Activated T-helper 1 cell treated with anti-CD3 and anti-CD28 coated beads, Interleukin-2, amount 50 U/mL, for 16 hours (primary cell): ENCODE measurements at places on chromosomes 1 and 21.

- no peak for DNase-seq
These were observed 3.2 kb downstream of the GSTM2 start for GRCh38 chr1:109671067-109671466.

GRCh38 chr1:225453797-225454648, 26.2 kb upstream of the LBR start:
- no peak for DNase-seq

DNA sequence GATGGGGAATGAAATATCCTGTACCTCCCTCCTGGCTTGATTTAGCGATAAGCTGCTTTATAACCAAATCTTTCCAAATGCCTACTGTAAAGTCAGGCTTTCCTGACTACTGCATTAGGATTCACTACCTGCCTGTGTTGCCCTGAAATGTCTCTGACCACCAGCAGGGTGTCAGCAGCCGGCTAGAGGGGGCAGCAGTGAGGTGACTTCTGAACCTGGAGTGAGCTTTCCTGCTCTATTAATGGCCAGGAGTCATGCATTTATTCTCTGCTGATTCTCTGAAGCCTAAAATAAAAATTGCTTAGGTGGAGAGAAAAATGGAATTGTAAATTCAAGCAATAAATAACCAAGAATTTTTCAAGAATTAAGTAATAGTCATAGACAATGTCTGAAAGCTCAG, 2.5 kb downstream of the BACE2 start:
- no peak for DNase-seq

- no peak for DNase-seq
These were observed 65.8 kb upstream of the KLHDC7A start for GRCh38 chr1:18414872-18415447.

DNA sequence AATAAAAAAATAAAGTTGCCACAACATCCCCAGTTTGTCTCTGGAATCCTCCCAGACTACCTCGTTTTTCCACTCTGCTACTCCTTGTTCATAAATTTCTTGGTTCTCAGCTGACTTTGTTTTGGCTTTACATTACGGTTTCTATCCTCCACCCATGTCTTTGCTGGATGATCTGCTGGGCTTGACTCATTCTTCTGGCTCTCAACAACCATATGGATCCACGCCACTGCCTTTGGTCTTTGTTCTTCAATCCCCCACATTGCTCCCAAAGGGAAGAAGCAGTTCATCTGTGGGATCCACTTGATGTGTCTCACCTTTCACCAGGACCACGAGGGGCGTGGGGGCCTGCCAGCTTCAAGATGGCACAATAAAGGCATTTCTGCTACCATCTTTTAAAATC, 67.1 kb upstream of the NBL1 start:
- DNase-seq: no peak

GRCh38 chr1:62875676-62876075, 91.7 kb downstream of the ATG4C start:
- no peak for DNase-seq

- no peak for DNase-seq
These were observed 382.9 kb upstream of the B3GALT2 start for GRCh38 chr1:193569096-193569982.

DNA sequence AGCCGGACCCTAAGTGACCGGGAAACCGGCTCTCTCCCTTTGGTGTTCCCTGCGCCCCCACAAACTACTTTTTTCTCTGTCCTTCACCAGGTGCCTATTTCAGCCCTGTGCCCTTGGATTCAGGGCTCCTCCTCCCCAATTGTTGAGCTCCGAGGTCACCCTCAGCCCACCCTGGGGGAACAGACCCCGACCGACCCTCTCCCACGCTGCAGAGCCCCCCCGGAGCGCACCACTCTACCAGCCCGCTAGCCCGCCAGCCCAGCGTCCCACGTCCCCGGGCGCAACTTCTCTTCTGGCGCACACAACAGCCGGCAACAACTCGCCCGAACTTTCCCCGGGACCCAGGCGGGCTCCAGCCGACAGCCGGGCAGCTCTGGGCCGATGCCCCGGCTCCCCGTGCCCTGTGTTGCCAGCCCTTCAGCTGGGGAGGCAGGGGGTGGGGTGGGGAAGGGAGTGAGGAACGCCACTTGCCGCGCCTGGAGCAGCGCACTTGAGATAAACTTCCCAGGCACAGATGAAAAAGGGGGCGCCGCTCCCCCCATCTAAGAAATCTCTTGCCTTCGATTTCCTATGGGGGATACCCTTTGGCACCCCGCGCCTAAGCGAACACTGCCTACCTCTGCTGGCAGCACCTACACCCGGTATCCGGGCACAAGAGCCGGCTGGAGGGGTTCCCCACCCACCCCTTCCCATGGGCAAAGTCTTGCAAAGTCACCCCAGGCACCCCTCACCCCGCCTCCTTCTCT, 997 bp downstream of the CASZ1 start:
- no peak for DNase-seq

GRCh38 chr1:32393832-32394140, 455 bp downstream of the BSDC1 start:
- no peak for DNase-seq

- DNase-seq: no peak
These were observed 1141.3 kb downstream of the BRINP3 start for GRCh38 chr1:189336115-189337100.

- peak; percentile 62 for DNase-seq
These were observed at the start of gene EXO5 for GRCh38 chr1:40508375-40509341. Gene EXO5 (plus strand): TSS chr1:40508767. CDS start chr1:40514545, 5,778 bp downstream.

- DNase-seq: no peak
These were observed 20.1 kb upstream of the ADAR start for GRCh38 chr1:154628121-154628405.

GRCh38 chr1:14296795-14297194, 301.7 kb upstream of the KAZN start:
- DNase-seq: no peak

GRCh38 chr1:198798923-198799386, 160.1 kb downstream of the PTPRC start:
- DNase-seq: no peak

DNA sequence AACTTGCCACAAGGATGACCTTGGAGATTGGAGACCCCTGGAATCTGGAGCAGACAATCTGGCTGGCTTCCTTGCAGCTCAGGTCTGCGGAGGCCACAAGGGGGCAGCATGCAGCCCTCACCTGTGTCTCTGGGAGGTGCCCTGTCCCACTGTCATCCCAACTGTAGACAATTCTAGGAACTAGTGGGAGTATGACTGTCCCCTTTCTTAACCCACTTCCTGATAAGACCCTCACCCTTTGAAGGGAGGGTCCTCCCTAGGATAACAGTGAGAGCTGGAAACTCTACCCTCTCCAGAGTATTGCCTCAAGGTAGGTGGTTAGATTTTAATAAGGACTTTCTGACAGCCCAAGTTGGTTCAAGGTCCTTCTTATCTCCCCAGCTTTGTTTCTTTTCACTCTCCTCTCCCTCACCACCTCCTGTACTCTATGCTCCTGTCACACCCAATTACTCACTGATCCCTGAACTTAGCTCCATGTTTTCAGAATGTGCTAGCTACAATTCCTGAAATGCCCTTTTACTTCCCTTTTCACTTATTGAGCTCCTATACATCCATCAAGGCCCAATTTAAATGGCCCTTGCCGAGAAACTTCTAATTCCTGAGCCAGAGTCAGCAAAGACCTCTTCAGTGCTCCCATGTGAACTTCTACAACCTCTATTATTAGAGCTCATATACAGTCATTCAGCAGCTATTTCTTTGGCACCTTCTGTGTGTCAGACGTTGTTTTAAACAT, 9.2 kb upstream of the KCNQ4 start:
- peak; percentile 44 for DNase-seq

DNA sequence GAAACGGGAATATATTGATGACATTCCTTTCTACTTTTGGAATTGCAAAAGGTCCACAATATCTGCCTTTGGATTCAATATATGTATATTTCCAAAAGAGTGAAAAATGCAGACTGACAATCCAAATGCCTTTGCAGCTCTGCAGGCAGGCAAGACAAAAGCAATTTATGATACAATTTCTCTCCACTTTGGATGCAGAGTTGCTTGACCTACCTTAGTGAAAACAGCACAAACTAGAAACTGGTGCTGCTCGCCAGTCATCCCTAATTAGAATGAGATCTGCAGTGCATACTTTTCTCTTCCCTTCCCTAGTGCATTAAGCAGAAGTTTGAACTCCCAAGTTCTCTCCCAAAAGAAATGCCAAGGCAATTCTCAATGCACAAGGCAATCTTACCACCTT, 56.8 kb downstream of the KIAA0319L start:
- DNase-seq: no peak

- DNase-seq: no peak
These were observed 407.4 kb downstream of the RWDD3 start for GRCh38 chr1:95641386-95641785.

- DNase-seq: no peak
These were observed 7.1 kb downstream of the PRDX6 start for GRCh38 chr1:173484276-173484675.

- no peak for DNase-seq
These were observed 413.4 kb downstream of the DSCAM start for GRCh38 chr21:40433538-40433937.

DNA sequence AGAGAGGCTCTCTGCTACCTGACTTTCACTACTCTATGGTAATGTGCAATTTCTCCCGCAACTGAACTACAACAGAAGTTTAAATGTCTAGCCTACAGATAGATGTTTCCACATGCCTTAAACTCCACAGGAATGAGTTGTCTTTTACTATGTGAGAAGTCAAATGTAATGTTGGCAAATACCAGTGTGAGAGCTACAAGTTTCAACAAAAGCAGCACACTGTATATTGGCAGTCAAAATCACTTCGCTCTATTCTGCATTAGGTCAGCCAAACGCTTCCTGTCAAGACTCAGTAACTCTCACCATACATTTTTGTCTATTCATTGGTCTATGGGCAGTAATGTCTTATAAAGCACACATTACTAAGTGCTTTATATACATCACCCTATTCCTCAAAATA, 41.9 kb downstream of the LUZP1 start:
- DNase-seq: no peak

- DNase-seq: no peak
These were observed 94.7 kb downstream of the PRKAB2 start for GRCh38 chr1:147077523-147077922.

- no peak for DNase-seq
These were observed 173.2 kb downstream of the SIPA1L2 start for GRCh38 chr1:232456714-232457113.

GRCh38 chr1:233281711-233282581, 13.6 kb downstream of the PCNX2 start:
- DNase-seq: no peak

DNA sequence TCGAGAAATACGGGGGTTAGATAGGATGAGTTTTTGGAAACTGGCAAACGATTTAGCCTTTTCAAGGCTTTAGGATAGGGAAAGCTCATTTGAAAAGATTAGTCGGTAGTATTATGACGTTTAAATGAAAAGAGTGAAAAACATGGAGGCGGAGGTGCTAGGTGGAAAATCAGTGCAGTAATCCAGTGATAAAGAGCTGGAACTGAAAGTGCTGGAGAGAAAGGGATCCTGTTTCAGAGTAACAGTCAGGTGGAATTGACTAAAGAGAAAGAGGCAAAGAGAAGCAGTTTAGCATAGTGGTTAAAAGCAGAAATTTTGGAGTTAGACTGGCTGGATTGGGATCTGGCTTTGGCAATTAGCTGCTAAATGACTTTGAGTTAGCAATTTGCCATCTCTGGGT, 945 bp downstream of the WDR3 start:
- DNase-seq: no peak

- no peak for DNase-seq
These were observed 56.7 kb downstream of the SLC44A5 start for GRCh38 chr1:75554181-75554580.

- no peak for DNase-seq
These were observed 112.1 kb upstream of the NEGR1 start for GRCh38 chr1:72394457-72394856.

DNA sequence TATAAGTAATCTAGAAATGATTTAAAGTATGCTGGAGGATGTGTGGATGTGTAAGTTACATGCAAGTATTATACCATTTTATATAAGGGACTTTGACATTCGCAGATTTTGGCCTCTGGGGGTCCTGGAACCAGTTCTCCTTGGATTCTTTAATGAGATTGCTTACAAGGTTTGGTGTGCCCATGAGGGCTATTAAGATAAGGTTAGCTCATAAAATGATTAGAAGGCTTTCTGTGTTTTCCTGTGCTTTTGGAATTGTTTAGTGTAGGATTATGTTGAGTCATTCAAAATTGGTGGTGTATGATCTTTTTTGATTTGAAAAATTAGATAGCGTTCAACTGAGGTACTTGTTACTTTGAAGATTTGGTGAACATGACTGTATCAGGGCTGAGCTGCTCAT, 5.6 kb downstream of the USP25 start:
- no peak for DNase-seq

DNA sequence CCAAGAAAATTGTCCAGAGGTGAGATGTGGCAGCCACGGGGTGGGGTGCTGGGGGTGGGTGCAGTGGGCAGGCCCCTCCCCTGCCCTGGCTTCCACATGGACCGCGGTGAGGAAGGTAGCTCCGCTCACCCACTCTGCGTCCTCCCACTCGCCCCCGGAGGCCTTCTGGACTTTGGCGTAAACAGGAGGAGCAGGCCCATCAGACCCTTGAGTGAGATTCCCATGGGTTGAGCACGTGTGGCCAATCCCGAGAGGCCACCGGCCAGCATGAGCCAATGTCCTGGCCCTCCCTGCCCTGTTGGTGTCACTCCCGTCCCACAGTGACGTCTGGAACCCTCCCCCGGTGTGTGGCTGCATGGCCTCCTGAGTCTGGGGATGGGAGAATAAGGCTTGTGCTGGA, 8.2 kb upstream of the TMEM240 start:
- no peak for DNase-seq

DNA sequence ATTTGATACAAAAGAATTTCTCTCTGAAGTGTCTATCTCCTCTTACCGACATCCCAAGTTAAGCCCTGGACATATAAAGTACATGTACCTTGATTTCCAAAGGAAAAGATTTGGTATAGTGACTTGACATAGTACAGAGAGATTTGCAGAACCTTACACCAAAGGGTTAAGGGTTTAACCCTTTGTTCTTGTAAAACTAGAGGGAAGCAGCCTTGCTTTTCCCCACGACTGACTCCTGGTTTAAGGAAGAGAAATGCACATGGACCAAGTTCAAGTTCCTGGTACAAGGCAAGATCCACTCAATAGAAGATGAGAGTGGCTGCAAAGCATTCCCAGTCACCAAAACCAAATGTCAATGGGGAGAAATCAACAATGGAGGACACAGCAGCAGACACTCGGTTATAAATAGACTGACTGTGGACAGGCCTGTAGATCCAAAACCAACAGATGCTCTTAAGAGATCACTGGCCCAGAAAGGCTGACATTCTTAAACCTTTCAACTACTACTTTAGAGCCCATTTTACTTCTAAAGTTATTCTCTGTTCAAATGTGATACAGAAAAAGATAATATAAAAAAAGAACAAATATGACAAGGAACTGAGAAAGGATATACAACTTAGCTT, 69.4 kb downstream of the PUM1 start:
- DNase-seq: no peak

GRCh38 chr1:32702599-32703478, at the start of gene SYNC:
Gene SYNC (minus strand): TSS chr1:32702770. CDS start chr1:32702660, 110 bp downstream.
- DNase-seq: no peak

DNA sequence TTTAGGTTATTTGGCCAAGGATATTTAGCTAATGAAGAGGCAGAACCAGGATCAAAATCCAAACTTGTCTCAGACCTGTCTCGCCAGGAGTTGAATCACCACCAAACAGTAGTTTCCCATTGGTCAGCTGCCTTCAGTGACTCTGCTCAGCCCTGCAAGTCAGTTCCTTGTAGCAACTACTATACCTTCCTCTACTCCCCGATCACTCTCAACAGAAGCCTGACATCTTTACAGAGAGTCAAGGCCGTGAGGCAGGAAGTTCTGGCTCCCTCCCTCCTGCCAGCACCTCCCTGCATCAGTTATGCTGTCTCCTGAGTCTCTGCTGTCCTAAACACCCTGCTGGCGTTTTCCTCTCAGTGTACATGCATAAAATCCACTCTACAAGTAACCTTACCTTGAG, 13.2 kb downstream of the PSMD4 start:
- DNase-seq: no peak
